ENCODE measurements at places on chromosomes 4 and X.

- no peak for DNase-seq
Measured at GRCh38 chrX:119826399-119826959, 26.3 kb downstream of the UPF3B start.

DNA sequence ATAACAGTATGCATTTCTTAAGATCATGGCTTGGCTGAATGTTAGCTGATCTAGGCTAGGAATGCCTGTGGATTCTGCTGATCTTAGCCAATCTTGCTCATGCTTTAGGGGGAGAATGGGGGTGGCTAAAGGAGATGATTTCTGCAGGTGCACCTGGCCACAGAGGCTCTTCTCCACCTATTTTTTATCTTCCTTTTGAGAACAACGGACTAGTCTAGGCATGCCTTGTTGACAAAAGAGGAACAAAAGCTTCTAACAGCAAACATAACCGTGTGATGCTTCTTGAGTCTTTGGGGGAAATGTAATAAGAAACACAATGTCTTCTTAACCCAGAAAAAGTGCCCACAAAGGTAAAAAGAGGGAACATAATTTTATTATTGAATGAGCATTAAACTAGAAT is 743.5 kb downstream of the ARAP2 start:
- DNase-seq = no peak

DNA sequence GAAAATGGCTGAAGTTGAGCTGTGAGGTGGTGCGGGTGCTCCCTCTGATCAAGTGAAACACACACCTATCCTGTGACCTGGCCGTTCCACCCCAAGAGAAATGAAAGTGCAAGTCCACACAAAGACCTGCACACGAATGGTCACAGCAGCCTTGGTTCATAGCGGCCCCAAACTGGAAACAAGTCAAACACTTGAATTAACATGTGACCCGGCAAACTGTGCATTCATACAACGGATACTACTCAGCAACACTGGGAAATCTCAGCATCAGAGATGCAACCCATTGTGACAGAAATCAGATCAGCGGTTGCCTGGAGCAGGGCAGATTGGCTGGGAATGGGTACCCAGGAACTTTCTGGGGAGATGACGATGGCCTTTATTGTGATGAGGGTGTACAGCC is 7.6 kb downstream of the G6PD start:
- DNase-seq = no peak

DNA sequence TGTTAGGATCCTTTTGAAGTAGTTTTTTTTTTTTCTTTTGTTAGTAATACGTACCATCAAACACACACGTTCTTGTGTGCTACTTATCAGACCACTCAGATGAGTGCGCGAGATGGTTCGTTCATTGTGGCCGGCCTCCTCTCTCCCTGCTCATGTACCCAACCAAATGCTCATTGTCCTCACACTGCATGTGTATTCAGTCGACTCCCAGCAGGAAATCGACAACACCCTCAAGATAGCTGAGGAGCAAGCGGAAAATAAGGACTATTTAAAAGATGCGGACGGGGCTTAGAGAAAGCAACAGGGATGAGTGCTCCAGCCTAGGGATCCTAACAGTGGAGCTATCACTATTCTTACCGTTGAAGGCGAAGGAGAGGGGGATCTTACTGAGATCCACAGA is 72.9 kb upstream of the GUCY1A1 start:
- DNase-seq = no peak

DNA sequence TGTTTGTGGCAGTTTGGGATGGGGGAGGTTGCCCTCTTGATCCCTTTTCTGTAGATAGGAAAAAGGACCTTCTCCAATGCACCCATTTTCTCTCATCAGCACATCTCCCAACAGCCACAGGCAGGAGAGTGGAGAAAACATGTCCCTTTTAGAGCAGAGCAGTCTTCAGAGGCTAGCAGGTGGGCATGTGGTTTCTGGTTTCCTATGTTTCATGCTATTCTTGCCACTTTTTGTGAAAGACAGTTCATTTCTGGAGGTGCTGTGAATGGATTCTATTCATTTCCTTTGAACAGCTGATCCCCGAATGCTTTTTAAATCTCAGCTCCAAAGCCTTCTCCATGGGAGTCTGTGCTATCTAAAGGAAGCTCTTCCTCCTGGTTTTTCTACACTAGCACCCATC is 18.9 kb downstream of the RASL11B start:
- DNase-seq = no peak

DNA sequence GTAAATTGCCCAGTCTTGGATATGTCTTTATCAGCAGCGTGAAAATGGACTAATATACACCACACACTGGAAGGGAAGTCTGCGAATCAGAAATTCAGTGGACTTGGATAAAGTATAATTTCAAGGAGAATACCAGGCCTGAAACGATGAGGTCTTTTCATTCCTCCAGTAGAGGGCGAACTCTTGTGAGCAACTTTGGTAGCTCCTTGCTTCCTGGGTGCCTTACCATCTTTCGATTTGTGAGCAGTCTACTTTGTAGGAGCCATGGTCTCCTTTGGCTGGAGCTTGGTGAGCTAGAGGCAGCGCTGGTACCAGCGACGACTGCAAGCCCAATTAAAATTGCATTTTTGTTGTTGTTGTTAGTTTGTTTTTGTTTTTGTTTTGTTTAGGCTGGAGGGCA is 791.9 kb downstream of the FAT4 start:
- no peak for DNase-seq

- DNase-seq = no peak
Measured at GRCh38 chrX:87961471-87961870, 443.9 kb downstream of the KLHL4 start.

- DNase-seq = no peak
Measured at GRCh38 chr4:123849495-123849894, 452.9 kb downstream of the SPRY1 start.

DNA sequence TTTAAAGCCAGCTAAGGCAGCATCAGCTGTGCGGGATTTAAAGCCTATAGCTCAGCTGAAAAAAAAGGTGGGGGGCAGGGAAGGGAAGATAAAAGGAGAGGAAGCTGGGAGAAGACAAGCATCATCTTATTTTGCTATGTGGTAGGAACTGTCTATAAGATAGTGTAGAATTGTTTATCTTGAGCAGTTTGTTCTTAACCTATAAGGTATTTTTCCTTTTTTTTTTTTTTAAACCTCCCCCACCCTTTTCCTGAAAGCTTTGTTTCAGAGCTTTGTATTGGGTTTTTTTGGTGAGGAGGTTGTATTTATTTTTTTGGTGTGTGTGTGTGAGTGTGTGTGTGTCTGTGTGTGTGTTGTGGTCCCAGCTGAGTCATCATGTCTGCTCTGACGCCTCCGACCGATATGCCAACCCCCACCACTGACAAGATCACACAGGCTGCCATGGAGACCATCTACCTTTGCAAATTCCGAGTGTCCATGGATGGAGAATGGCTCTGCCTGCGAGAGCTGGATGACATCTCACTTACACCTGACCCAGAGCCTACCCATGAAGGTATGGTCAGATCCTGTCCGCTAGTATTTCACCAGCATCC is 531 bp downstream of the RUFY3 start:
- peak; percentile 72 for DNase-seq

- DNase-seq = no peak
Measured at GRCh38 chr4:78149751-78150542, 92.8 kb downstream of the FRAS1 start.

DNA sequence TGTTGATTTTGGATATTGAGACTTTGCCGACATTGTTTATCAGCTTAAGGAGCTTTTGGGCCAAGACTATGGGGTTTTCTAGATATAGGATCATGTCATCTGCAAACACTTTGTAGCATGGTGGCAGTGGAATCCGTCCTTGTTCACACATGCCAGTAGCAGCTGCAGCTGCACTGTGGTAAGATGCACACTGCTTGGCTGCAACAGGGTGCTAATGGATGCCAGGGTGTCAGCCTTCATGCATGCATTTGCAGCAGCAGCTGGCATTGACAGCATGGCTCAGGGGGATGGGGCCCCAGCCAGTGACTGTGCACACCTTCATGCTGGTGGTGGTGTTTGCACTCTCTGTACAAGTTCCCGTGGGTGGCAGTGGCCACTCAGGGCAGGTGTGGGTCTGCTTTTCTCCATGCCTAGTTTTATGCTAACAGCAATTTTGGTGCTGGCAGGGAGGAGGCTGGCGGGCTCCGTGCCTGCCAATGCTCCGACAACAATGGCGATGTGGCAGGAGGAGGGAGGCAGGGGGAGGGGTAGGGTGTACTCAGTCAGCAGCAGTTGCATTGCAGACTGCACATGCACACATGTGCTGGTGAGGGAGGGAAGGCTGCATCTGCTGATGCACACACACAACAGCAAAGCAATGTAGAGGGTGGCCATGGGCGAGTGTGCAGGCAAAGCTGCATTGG is 37.5 kb downstream of the BEX3 start:
- no peak for DNase-seq

GRCh38 chr4:143502231-143502630 is 11.3 kb upstream of the SMARCA5 start:
- DNase-seq = no peak

GRCh38 chrX:134692990-134693389 is 34.7 kb upstream of the PLAC1 start:
- no peak for DNase-seq

DNA sequence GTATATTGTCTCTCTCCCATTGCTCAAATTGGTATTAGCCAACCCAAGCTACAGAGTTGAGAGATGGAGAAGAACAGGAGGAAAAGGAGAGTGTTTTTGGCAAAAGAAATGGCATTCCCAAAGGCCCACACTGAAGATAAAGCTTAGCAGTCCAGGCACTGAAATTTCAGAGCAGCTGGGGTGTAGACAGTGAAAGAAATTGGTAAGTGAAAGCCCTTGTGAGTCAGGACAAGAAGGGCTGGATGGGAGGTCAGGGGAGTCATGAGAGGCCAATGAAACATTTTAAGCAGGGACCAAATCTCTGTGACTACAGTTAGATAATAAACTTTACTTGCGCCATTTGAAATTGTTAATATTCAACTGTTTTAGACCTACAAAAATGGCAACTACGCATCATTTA is 177.7 kb downstream of the ADAMTS3 start:
- no peak for DNase-seq

DNA sequence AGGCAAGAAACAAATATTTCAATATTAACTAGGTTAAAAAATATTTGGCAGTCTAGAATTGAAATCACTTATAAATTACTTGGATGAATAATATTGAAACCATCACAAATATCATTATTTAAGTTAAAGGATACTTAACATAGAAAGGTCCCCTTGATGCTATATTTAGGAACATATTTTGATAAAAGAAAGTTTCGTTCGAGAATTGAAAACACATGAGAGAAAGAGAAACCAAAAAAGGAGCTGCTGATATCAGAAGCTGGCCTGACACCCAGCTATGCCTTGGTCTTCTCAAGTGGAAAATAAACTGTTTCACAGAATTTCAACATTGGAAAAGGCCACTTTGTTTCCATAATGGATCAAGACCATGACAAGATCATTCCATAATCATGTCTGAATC is 762.4 kb downstream of the DMD start:
- DNase-seq = no peak

GRCh38 chr4:2941138-2942036 is 21.8 kb downstream of the NOP14 start:
- DNase-seq = no peak

GRCh38 chrX:25072247-25072646 is 56.5 kb upstream of the ARX start:
- DNase-seq = no peak

DNA sequence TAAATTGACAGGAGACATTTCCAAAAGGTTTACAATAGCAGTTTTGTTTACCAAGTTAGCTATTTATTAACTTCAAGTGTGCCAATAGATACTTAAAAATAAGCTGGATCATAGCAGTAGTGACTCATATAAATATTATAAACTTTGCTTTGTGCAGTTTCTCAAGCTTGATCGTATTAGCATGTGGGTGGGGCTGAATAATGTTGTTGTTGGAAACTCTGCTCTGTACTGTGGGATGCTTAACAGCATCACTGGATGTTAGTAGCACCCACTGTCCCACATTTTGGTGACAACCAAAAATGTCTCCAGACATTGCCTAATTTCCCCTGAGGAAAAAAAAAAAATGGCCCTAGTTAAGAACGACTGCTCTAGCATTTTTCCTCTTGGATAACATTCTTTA is 855.2 kb upstream of the ADGRL3 start:
- no peak for DNase-seq

DNA sequence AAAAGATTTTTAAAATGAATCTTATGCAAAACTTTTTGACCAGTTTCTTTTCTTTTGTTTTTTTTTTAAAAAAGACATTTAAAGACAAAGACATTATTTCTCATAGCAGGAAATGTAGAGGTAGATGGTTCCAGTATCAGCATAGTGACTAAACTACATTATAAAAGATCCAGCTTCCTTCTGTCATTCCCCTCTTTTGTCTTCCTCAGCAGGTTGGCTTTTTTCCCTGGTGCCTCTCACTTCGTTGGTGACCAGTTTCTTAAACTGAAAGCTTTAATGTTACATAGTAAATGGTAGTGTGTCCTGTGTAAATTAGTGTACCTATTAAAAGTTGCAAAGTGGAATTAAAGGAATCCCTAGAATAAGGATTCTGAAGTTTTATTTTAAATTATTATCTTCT is 36.1 kb downstream of the DCK start:
- DNase-seq = no peak

Data from G401 (cell line).